ENCODE measurements at places on chromosomes 16 and 17.

- DNase-seq, result no peak
Observed at GRCh38 chr17:31013844-31014243, 43.0 kb downstream of the RNF135 start.

GRCh38 chr17:78374631-78375274 lies 3.7 kb upstream of the PGS1 start:
- DNase-seq, result no peak

- DNase-seq, result no peak
Observed at GRCh38 chr16:77652399-77652798, 69.9 kb upstream of the NUDT7 start.

DNA sequence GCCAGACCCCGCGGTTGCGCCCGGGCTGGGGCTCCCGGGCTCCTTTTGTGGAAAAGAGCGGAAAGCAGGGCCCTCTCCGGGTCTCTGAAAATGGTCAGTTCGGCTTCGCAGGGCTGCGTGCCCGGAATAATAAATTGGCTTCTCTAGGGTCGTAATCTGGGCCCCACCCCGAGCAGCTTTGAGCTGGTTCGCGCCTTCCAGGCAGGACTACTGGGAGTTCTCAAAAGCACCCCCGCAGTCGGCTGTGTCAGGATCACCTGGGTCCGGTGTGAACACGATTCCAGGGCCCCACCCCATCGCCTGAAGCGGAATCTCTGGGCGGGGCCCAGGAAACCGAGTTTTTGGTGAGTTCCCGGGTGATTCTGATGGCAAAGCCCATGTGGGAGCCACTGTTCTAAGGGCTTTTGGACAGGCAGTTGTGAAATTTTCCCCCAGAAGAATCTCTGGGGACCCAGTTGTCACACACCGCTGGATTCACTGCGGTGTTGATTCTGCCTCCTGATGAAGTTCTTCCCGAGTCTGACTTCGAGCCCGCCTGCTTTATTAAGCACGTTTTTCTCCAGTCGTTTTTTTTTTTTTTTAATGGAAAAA lies 77.0 kb downstream of the MRC2 start:
- peak; percentile 16 for DNase-seq

- DNase-seq, result peak; percentile 61
Observed at GRCh38 chr17:82592767-82593589, 55.3 kb downstream of the WDR45B start.

GRCh38 chr17:42704490-42704836 lies 22.1 kb downstream of the CNTNAP1 start:
- DNase-seq, result no peak
